ENCODE measurements at places on chromosomes 3 and 15.

GRCh38 chr15:100052716-100053473 lies 288.9 kb downstream of the ADAMTS17 start:
- DNase-seq, result no peak

GRCh38 chr15:86629409-86630356 lies 550.0 kb downstream of the AGBL1 start:
- no peak for DNase-seq

- DNase-seq, result no peak
Measured at GRCh38 chr15:60859996-60860494, 369.1 kb downstream of the RORA start.

DNA sequence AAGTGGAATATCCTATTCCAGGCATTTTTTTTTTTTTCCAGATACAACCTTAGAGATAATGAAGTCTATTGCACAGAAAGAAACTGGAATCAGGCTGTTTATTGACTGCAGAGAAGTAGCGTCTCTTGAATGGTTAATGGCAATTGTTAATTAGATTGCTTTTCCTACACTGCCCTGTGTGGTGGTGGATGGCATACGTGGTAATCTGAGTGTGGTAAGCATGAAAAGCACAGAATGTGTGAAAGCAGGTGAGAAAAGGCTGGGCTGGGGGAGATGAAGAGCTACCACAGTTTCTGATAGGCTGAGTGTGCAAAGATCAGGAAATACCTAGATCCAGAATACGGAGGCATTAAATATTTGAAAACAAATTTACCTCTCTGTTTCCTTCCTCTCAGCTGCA lies 486.3 kb upstream of the TBL1XR1 start:
- DNase-seq, result no peak

GRCh38 chr3:52533623-52534280 lies at the start of gene NT5DC2:
TSS of gene NT5DC2 (minus strand) at chr3:52533857. CDS start at chr3:52533737, 120 bp downstream.
- DNase-seq, result peak; percentile 91

DNA sequence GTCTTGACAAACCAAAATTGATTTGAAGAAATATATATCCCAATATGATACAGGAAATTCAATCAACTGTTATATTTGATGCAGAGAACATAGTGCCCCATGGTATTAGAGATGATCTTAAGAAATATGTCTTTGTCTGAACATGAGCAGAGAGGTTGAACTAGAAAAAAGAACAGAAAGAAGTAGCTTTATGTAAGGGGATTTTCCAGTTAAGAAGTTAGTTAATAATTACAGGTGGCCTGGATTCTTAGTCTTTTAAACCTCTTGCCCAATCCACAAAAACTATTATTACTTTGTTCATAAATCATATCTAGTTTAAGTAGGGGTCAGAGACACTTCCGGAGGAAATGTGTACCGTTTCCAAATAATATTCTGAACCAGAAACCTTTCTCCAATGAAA lies 1186.7 kb upstream of the EPHA6 start:
- DNase-seq, result no peak

DNA sequence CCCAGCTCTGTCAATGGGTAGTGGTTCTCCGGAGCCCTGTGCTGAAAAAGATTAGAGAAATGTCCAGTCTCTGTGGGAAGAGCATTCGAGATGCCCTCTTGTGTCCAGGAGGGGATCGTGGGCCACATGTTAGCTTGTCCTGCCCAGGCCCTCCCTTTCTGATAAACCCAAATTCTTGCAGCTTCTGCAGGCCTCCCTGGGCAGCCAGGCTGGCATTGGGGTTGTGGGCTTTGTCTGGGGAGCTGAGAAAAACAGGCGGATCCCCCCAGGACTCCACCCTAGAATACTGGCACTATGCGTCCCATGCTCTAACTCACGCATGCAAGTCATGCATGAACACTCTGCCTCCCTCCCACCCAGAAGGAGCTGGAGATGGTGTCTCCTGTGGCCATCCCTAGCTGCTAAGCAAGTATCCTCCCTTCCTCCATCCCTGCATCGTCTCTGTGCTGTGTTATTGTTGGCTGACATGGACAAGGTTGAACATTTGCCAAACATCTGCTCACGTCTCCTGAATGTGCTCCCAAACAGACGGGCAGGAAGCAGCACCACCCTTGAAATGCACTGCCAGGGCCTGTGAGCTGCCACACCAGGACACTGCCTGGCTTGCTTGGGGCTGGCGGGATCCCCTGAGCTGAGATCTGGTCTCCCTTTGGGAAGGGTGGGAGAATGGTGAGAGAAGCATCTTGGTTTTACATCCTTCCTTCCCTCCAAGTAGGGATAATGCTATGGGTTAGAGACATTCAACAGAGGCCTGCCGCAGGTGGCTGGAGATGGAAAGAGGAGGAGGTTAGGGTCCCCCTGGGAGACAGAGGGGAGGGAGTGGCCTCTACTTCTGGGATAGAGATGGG lies 26.5 kb downstream of the CFAP161 start:
- peak; percentile 89 for DNase-seq

DNA sequence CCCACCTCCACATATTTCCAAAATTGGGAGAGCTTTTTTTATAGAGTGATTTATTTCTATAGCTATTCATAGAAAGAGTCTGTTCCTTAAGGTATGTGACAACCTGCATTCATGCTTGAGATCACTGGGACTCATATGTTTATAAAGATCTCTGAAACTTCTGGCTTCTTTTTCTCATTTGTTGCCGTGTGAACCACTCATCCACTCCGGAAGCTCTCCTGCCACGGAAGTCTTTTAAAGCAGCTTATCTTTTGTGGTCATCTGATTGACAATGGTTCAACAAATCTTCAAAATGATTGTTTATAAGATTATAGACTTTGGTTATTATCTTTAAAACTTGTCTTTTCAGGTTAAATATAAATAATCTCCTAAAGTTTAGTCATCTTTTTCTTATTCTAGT lies 260.5 kb downstream of the C3orf38 start:
- no peak for DNase-seq

DNA sequence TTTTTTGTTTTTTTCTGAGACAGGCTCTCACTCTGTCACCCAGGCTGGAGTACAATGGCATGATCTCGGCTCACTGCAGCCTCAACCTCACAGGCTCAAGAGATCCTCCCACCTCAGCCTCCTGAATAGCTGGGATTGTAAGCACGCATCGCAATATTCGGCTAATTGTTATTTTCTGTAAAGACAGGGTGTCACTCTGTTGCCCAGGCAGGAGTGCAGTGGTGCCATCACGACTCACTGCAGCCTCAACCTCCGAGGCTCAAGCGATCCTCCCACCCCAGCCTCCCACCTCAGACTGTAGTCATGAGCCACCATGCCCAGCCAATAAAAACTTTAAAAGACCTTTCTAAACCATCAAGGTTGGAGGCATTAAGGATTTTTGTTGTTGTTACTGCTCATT lies 57.4 kb upstream of the TFRC start:
- DNase-seq, result no peak

GRCh38 chr3:127071597-127072001 lies 88.7 kb downstream of the PLXNA1 start:
- DNase-seq, result no peak

- no peak for DNase-seq
Measured at GRCh38 chr3:70854108-70854507, 541.7 kb upstream of the MDFIC2 start.

GRCh38 chr3:71673486-71673885 lies 51.7 kb downstream of the EIF4E3 start:
- no peak for DNase-seq

- no peak for DNase-seq
Measured at GRCh38 chr15:65783872-65784271, 8.2 kb downstream of the DENND4A start.

Measured in eye (tissue), 1 donor.